Activated CD4-positive, alpha-beta T cell treated with anti-CD3 and anti-CD28 coated beads, Interleukin-2, amount 50 U/mL, for 48 hours (primary cell): ENCODE measurements at places on chromosomes 6 and 20.

DNA sequence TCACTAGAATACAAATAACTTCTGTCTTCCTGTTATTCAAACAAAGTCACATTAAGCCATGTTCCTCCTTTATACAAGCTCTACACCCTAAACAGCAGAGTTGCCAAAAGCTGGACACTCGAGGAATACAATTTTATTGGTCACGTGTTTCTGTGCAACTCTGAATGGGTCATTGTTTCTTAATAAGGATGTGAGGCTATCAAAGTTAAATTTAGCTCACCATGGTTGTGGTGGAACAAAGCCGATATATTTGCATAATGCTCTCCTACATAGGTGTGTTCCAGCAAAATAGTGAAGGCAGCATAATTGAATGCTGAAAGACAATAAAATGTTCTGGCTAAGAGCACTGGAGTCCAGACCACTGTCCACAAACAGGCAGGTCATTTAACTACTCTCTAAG lies 36.9 kb upstream of the CD2AP start:
- no peak for DNase-seq

- DNase-seq: no peak
These were observed 453.1 kb upstream of the SLC35B3 start for GRCh38 chr6:8888468-8888867.

GRCh38 chr20:15895560-15896084 lies 677.6 kb downstream of the KIF16B start:
- peak; percentile 5 for DNase-seq

- DNase-seq: peak; percentile 65
These were observed 2.0 kb upstream of the PLCG1 start for GRCh38 chr20:41135187-41135887.

DNA sequence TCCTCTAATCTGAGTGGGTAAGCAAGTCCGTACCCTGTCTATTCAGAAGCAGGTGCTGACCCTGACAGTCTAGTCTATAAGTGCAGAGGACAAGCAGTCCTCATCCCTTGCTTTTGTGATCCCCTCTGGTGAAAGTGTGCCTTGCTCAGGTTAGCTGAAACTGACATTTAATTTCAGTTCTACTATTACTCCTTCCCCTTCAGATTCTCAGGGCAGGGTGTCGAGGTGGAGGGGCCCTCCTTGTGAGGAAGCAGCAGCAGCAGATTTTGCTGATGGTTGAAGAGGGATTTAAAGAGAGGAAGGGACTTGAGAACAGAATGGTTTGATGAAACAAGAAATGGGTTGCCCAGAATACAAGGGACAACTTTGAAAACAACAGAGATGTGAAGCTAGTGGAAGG lies 309.3 kb downstream of the CLIC5 start:
- DNase-seq: no peak

DNA sequence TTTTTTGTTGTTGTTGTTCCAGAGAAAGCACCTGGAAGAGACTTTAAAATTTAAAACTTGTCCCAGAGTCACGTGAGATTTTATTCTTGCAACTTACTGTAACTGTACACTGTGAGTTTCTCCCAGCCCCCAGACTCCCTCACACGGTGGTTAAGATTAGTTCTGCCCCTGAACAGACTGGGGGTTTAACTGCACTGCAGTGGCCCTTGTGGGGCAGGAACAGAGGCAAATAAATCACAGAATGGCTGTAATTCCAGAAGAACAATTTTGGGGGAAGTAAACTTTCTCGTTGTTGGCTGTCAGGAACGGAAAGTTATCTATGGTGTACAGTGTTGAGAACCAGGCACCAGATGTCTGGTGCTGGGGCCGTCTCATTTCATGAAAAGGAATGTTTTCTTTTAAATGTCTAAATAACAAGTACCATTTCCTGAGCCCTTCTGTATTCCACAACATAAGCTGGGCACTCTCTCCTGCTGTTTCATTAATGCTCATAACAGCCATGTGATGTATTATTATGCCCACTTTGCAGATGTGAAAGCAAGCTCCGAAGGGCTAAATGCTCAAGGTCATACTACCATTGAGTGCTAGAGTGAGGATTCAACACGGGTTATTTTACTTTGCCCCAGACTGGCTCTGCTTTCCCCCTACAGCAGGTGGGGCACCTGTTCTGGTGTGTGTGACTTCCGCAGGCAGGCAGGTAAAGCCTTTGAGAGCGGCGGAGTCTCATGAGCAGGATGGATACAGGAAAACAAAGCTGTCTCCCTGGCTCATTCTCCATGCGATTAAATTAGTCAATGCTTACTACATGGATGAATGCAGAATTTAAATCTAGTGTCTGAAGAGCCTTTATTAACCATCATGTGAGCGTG lies 30.5 kb downstream of the CNKSR3 start:
- DNase-seq: no peak

- DNase-seq: no peak
These were observed 591.6 kb downstream of the PKHD1 start for GRCh38 chr6:51495610-51496396.

- no peak for DNase-seq
These were observed 20.4 kb upstream of the MEP1A start for GRCh38 chr6:46772762-46773161.

GRCh38 chr6:89834884-89835792 lies 5.5 kb downstream of the CASP8AP2 start:
- DNase-seq: peak; percentile 45

GRCh38 chr6:142867355-142867801 lies 77.6 kb downstream of the HIVEP2 start:
- no peak for DNase-seq

GRCh38 chr20:62219101-62219991 lies 732 bp downstream of the HRH3 start:
- DNase-seq: no peak

DNA sequence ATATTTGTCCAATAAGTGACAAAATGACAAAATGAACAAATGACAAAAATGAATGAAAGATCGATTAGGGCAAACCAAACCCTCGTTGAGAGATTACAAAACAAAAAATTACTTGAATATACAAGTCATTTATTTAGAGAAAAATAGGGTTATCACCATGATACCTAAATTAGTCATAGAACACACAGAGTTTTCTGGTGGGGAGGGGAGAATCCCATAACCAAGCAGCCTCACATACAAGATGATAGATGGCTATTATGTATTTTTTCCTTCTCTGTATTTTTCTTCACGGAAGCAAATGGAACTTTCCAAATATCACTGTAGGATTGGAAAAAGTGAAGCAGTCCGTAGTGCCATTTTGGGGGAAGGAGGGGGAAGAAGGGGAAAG lies 28.5 kb upstream of the BMP6 start:
- DNase-seq: no peak

- DNase-seq: no peak
These were observed 94.0 kb downstream of the ZMYND8 start for GRCh38 chr20:47262365-47263013.

DNA sequence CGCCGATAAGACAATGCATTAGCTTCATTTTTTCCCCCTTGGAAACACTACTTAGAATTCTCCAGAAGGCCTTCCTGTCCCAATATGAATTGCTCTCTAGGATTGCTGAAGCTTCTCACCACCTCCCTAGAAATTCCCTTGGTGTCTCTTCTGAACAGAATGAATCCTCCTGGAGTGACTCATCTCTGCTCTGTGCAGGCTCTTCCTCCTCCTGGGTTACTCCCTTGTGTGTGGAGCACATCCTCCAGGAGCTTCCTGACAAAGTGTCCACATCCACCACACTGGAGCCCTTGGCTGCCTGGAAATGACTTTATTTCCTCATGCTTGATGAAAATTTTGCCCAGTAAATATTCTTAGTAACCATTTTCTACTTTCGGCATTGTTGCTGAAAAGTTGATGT lies 54.4 kb downstream of the DTNBP1 start:
- DNase-seq: no peak

DNA sequence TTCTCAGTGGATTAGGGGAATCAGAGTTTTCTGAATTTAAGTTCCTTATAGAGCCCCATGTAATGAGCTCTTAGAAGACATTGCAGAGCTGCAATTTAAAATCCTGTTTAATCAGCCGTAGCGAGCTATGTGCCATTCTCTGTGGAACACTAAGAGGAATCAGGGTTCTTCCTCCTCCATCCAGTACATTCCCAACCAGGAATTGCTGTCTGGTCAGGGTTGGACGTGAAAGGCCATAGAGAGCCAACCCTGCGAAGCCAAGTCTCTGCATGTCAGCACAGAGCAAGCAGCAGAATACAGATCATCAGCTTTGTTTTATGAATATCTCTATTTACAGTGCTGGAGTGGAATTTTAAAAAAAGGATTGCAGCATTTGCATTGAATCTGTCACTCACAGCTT lies 366.0 kb downstream of the LAMA2 start:
- DNase-seq: no peak

GRCh38 chr20:53918949-53919361 lies 151.4 kb downstream of the BCAS1 start:
- no peak for DNase-seq

- DNase-seq: no peak
These were observed 48.1 kb downstream of the TM9SF4 start for GRCh38 chr20:32157611-32158010.

GRCh38 chr20:59211208-59211765 lies 47.7 kb downstream of the ZNF831 start:
- DNase-seq: no peak

DNA sequence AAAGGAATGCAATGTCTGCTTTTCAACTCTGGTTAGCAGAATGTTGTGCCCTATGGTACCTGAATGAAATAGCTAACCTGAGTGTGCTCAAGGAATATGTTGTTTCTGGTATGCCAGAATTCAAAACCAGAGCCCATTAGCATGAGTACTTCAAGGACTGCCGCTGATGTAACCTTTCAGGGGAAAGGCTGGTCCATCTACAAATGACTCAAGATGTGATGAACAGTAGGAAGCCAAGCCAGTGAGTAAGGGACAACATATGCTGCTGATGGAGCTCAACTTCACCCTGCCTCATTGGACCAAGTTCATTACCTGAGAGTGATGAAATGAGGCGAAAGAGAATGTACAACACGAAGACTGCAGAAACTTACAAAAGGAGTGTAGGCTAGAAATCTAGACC lies 95.7 kb upstream of the BMP2 start:
- DNase-seq: no peak

DNA sequence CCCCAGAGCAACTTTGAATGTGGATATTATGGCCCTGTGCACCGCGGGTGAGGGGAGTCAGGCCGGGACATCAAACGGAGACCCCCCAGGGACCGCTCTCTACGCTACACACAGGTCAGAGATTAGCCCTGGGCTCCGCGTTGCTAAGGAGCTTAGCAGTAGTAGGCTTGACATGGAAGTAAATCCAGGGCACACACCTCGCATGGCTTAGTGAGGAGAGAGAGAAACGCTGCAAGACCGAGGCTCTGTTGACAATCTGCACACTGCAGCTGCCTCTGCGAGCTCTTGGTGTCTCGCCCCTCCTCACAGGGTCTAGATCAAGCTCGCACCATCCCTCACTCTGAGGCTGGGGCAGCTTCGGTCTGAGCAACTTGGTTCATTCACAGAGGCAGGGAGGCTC lies 116.1 kb upstream of the CDH4 start:
- no peak for DNase-seq

DNA sequence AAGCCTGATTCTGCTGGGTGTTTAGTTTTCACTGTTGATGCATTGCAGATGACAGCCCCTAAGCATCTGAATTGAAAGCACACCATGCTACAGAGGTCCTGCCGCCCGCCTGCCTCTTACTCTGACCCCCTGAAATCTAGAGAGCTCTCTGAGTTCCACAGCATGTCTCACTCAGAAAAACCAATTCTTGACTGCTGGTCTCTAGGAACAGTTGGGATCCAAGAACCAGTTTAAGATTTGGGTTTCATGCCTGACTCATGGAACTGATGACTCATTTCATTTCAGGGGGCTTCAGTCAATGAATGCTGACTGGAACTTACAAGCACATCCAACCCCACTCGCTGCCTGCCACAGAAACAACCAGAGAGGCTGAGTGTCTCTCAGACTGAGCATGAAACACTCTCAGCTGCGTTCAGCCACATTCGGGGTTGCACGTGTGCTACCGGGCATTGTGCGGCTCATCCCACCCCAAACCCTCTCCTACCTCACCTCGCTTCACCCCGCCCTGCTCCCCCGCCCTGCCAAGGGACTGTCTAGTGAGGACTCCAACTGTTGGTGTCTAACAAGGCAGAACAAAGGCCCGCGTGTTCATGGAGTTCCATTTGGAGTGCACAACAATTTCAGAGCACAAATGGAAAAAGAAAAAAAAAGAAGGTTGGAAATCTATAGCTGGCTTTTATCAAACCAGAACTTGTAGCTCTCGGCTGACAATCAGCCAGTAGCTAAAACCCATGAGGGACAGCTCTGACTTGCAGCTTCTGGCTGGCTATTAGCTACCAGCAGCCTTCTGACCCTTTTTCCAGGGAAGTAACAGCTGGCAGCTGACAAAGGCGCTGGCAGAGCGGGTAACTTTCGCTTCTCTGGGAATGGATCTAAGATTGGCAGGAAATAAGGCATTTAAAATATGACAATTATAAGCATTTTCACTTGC lies 20.0 kb upstream of the TRAF3IP2 start:
- DNase-seq: no peak

DNA sequence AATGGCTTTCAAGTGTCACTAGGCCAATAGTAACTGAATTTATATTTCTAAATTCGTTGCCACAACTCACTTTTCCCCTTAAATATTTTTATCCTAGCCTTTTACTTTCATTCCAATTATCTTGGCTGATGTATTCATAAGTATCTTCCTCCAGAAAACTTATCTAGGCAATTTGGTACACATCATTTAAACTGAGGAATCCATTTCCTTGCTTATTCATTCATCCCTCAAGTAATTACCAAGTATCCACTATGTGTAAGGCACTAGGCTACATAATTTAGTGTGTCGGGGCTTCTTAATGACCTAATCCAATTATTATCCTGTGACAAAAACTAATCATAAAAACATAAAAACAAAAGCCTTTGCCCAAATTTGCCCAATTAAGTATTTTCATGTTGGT lies 258.3 kb upstream of the TCF21 start:
- no peak for DNase-seq

- peak; percentile 69 for DNase-seq
These were observed 55.0 kb upstream of the FOXC1 start for GRCh38 chr6:1554476-1555310.

- DNase-seq: no peak
These were observed 4.4 kb downstream of the PI16 start for GRCh38 chr6:36958775-36959554.

- DNase-seq: no peak
These were observed 21.1 kb downstream of the SLCO4A1 start for GRCh38 chr20:62663145-62664018.

DNA sequence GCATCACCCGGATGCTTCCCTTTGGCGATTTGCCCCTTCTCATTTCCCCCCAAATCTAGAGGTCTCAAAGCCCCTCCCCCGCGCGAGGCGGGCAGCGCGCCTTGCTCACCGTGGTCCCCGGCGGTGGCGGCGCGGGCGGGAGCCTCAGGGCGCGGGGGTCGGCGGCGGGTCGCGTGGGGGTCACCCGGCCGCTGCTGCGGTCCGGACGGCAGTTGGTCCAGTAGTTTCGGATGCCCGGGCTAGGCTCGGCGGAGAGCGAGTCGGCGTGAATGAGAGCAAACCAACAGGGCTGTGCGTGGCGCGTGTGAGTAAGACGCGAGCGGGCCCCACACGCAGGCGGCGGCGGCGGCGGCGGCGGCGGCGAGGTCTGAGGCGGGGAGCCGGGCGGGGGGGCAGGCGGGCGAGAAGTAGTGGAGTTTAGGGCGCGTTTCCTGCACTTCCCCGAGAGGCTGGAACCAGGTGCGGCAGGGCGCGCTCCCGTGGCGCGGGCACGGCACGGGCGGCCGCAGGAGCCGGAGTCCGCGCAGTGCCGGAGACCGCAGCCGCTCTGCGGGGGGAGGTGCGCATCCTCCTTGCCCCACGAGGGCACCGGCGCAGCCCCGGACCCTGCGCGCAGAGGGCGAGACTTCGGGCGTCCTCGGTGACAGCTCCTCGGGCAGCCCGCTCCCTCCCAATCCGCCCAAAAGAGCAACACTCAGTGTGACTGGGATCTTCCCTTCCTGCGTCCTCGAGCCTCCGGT lies 567 bp downstream of the HS3ST5 start:
- DNase-seq: peak; percentile 3
